ENCODE measurements at places on chromosomes 12 and 14. TPM values are rescaled to one million over a fixed set of nuclear protein-coding genes. Genes with fewer than 3 reads are reported as not detected.

Gene FAM222A
- total RNA-seq = 6.2 TPM

Gene P3H3
- 9.7 TPM for total RNA-seq

GRCh38 chr12:81942594-81942993, 183.4 kb upstream of the PPFIA2 start:
- no peak for DNase-seq

DNA sequence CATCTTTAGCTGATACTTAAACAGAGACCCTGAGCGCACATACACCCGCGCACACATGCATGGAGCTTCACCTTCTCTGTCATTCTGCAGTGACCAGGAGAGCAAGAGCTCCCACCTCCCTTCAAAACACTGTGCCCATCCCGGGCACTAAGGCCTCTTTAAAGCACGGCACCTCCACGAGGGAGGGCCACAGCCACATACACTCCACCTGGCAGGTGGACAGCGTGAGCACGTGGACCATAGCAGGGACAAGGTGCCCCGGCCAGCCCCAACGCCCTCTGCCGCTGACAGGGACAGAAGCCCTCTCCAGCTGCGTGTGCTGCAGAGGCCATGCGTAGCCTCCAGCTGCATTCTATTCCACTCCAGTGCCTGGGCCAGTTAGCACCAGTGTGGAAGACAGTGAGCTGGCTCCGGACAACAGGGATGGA, 5.4 kb downstream of the GAPDH start:
- no peak for DNase-seq

Gene PPP2R3C
- total RNA-seq = 34.2 TPM

- no peak for DNase-seq
Observed at GRCh38 chr14:98931911-98932310, 340.1 kb downstream of the BCL11B start.

- DNase-seq = no peak
Observed at GRCh38 chr12:40016980-40017379, 88.9 kb downstream of the SLC2A13 start.

Gene NTN4
- 136 TPM for total RNA-seq

Gene RND1
- 7.1 TPM for total RNA-seq

Measured in upper lobe of right lung (tissue), 1 donor.